ENCODE measurements at places on chromosomes 3 and 15.

DNA sequence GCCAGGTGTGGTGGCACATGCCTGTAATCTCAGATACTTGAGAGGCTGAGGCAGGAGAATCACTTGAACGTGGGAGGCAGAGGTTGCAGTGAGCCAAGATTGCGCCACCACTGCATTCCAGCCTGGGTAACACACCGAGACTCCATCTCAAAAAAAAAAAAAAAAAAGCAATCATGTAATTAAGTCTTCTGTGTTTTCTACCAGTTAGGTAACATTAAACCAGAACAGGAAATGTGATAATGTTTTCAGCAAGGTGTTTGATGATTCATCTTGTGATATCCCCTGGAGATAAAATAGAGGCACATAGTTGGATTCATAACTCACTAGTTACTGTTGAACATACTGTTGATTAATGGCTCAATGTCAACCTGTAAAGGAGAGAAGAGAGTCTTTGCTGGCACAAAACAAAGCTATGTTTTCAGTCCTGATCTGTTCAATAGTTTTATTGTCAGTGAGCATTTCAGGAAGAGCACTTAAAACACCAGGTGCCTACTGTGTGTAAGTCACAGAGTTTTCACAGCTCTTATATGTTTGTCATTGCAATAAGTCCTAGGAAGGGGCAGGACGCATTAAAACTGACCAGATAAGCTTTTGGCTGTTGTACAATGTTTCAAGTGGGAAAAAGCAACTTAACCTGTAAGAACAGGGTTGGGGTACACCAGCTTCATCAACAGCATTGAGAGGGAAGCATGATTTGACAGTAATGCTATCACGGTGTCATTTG is 19.5 kb downstream of the DNAJB11 start:
- no peak for DNase-seq

- DNase-seq = no peak
Observed at GRCh38 chr3:125072301-125072700, 16.5 kb upstream of the HEG1 start.

DNA sequence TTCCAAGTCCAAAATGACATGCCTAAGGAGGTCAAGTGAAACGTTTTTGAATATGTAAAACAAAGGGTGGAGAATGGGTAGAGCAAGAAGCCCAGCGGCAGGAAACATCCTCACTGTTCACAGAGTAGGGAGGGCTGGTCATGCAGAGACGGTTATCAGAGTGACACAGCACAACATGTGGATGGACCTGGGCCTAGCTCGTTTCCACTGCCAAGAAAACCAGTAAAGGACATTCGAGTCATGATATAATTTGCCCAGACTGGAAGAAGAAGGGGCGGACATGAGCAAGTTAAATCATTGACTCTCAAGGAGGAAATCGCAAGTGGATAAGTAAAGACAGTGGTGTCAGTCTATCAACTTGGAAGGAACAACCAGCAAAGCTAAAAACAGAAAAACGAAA is 89.3 kb downstream of the LRIG1 start:
- no peak for DNase-seq

DNA sequence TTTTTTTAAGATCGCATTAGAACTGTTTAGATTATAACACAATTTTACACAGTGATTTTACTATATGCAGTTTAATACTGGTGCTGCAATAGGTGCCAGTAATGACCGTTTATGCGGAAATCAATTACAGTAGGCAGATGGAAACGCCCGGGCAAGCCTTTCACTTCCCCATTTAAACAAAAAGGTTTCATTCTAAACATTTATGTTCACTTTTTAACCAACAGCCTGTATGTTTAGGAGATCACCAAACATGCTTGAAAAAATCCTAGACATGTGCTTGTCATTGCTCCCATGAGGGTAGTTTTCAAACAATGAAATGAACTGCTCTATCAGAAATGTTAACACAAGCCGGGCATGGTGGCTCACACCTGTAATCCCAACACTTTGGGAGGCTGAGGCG is 2.7 kb downstream of the BNIP2 start:
- DNase-seq = no peak

DNA sequence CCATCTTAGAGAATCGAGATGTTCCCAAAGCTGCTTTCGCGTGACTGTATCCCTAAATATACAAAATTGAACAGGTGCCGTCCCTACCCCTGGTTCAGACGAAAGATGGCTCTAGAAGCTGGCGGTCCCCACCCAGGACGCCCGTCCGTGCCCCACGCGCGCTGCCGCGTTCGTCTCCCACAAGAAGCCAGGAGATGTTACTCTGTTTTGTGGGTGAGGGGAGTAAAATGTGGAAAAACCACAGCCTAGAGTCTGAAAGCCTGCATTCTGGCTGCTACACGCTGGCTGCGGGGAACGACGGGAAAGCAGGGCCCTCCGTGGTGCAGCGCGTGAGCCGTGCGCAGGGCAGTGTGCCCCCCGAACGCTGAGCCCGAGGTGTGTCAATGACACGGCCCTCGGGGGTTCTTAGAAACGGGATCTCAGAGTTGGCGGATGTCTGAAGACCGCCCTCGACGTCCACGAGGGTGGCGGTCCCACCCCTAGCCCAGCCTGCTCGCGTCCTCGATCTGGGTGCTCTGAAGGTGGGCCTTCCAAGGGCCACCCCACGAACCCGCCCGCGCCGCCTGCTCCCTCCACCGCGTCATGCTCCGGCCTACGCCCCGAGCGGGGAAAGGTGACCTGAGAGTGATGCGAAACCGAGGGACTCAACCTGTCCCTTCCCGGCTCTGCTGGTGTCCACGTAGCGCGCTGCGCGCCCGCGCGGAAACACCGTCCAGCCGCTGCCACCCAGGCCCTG is 95.6 kb downstream of the OCA2 start:
- DNase-seq = no peak

GRCh38 chr3:104578558-104578957 is 788.2 kb upstream of the ALCAM start:
- no peak for DNase-seq

- DNase-seq = no peak
Observed at GRCh38 chr15:42206406-42206805, 1.7 kb downstream of the VPS39 start.

DNA sequence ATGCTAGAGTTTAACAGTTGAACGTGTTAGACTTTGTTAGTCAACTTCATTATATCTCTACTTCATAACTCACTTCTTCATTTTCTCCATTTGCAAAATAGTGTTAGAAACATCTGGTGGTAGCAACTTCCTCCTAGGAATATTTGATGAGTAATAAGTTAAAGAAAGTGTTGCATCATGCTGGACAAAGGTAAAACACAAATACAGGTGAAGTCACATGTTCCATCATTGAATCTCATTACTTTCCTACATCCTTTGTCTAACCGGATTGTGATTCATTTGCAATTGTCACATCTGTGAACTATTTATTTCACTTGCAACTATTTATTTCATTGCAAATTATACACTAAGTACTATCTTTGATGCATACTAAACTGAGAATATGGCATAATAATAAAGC is 186.5 kb downstream of the TUSC7 start:
- no peak for DNase-seq

GRCh38 chr3:49255718-49256511 is 21.1 kb downstream of the C3orf62 start:
- no peak for DNase-seq

DNA sequence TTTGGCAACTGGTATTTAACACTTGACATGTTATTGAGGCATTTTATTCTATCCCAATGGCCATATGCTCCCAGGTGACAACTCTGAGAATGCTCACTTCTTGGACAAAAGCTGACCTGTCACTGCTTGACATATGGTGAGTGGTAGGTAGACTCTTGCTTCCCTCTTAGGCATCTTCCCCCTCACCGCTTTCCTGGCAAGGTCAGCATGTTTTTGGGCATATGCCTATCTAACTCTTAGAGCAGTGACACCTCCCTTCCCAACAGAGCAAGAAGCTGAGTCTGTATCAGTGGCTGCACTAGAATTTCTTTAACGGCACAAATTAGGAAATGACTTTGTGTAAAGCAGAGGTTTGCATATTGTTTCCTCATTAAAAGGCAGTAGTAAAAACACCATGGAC is 300.7 kb downstream of the OXSM start:
- no peak for DNase-seq

DNA sequence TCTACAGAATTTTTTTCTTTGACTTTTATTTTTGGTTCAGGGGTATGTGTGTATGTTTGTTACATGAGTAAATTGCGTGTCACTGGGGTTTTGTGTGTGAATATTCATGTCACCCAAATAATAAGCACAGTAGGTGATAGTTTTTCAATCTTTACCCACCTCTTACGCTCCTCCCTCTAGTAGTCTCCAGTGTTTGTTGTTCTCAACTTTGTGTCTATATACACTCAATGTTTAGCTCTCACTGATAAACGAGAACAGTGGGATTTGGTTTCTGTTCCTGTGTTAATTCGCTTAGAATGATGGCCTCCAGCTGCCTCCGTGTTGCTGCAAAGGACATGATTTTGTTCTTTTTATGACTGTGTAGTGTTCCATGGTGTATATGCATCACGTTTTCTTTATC is 54.4 kb downstream of the MEF2A start:
- DNase-seq = no peak

DNA sequence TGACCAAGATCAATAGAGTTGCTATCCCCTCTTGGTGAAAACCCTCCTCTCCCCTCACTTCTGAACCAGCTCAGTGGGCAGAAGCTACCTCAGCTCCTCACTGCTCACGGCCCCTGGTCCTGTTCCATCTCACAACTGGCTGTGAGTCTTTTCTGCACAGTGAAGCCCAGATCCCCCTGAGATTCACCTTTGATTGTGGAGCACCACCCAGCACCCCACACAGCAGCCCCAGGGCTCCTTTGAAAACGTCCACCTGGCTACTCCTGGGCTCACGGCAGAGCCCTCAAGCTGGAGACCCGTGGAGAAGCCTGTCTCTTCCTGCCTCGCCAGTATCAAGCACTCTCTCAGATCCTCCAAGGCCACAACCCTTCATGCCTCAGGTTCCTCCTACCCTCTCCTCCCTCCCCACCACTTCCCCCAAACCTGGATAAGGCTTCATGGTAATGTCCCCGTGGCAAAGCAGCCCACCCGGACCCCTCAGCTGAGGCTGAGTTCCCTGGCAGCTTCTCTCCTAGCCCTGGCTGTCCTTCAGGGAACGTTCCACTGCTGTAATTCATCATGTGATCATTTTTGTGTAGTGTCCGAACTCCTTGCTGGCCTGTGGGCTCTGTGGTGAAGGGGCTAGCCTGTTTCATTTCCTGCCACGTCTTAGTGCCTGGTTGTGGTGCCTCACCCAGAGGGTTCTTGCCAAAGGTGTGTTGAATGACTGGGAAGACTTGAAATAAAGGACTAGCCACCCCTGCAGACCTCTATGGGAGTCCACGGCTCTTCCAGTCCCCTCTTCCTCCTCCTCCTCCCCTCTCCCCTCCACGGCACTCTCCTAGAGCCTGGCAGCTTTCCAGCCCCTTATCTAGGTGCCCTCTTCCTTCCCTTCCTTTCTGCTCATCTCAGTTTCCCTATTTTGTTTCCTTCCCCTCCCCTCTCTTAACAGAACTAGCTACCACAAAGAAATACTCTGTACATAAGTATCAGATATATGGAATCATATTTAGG is 44.5 kb downstream of the KY start:
- no peak for DNase-seq

DNA sequence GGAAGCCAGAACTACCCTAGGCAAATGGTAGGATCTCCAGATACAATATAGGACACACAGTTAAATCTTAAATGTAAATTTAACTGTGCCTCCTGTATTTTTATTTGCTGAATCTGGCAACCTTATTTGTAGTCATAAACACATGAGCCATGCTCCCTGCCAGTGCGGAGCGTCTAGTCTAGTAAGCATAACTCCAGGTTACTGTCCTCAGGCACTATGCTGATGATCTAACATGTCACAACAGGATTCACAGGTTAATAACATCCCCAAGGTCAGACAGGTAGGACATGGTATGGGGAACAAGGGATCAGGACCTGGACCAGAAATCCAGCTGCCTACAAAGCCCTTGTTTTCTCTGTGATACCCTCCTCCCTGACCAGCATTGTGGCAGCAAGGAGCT is 305.1 kb downstream of the CACNA2D3 start:
- DNase-seq = no peak

- no peak for DNase-seq
Observed at GRCh38 chr3:38374221-38374620, 27.6 kb downstream of the XYLB start.

- DNase-seq = no peak
Observed at GRCh38 chr3:108293858-108294257, 2.5 kb upstream of the HHLA2 start.

DNA sequence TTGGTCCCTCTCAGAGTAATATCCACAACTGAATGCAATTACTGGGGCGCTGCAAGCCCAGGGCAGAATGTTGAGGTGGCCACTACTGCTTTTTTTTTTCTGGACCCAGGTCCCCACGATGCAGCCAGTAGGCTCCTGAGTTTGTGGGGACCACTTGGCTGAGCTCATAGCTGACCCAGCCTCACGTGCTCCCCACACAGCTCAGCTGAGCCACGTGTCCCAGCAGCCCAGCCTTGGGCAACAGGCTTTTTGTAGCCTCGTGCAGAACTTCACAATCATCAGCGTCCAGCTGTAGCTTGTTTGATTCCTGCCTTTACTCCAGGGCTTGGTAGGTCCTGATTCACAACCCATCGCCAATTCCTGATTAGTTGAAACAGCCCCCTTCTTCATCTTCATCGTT is 117.3 kb downstream of the ETFA start:
- no peak for DNase-seq

DNA sequence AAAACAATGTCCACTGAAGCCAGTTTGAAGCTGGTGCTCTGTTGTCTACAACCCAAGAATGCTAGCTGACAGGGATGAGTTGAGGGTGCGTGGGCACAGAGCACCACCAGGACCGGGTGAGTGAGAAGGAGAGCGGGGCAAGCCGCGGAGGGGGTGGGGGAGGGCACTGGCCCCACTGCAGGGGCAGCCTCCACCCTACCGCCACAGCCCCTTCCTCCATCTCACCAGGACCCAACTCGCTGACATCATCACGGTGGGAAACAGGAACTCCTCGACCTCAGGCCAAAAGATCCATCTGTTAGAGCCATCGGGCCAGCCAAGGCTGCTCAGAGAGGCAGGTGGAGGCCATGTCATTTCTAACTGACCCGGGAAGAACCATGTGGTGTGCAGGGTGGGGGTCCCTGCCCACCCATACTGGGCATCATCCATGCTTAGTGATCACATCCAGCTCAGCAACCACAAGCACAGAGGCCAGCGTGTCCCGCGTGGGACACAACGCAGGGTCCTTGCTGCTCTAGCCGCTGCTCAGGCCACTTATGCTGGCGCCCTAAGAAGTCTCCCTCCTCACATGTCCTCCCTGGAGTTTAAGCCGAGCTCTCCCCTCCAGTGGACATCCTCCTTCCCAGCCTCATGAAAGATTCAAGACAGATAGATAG is 57.6 kb upstream of the GATA2 start:
- no peak for DNase-seq

GRCh38 chr3:180018543-180018942 is 18.2 kb downstream of the PEX5L start:
- DNase-seq = no peak

DNA sequence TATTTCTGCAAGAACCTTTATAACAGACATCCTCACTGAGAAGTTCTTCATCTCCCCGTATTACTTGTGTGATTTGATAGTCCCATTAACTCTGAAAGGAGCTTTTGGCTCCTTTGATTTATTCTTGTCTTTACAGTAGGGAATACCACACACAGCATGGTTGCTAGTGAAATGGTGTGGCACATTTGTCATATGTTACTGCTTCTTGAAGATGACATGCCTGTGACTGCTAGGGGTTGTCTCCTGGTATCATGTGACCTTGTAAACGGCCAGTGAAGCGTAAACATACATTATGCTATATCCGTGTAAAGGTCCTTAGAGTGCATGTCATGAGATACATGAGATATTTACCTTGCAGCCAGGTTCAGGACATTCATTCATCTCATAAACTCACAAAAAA is 197.9 kb downstream of the RYR3 start:
- no peak for DNase-seq

- DNase-seq = no peak
Observed at GRCh38 chr3:31157047-31157694, 262.7 kb upstream of the GADL1 start.

Measured in effector memory CD4-positive, alpha-beta T cell (primary cell).